ENCODE measurements at places on chromosomes 16 and 17.

DNA sequence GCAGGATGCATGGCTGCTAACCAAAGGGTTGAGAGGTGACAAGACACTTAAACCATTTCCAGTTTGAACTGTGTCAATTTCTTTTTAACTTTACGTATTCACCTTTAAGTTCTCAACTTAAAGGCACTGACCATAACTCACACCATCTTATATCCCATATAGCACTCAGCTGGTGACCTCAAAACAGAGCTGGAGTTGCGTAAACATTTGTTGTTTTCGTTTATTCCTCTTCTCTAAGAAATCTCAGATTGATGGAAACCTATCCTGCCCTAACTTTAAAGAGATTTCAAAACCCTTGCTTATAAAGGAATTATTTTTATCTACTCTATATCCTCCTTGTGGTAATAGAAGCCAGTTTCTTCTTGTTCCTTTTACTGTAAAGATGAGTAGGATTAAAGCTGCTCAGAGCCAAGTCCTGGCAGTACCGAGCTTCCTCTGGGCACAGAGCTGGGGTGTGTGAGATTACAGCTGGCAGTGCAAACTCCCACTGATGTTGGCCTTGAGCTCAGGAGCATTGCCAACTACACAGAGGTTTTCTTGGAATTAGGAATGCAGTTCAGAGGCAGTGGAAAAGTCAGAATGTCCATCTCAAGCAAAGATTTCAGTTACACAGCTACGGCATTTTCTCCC is 1.3 kb downstream of the KCTD2 start:
- peak; percentile 71 for DNase-seq

DNA sequence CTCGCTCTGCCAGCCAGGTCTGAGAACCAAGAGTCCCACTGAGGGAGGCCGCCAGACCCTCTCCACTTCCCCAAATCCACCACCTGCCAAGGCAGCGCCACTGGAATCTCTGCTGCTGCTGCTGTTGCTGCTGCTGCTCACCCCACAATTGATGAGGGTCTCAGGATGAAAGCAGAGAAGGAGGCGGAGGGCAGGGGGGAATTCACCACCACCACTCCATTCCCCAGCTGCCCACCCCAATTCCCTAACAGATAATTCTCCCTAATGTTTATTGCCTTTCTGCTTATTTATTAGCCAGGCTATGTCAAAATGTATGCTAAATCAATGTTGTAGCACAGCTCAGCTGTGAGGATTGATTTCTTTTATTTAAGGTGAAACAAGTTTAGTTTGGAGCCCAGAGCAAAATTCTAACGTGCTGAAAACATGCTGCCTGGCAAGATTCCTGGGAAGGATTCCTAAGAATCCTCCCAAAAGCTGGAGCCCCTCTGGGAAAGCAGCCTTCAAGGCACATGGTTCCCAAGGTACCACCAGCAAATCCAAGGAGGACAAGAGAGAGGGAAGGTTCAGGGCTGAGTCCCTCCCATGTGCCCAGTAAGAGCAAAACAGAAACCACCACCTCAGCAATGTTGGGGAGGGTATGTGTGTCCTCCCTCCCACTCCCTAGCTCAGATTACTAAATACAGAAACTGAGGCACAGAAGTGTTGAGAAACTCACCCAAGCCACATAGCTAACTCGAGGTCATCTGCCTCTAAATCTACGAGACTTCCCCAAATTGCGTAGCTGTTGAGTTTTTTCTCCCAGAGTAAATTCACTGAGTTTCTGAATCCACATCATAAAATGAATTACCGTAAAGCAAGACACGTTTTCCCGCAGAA is 12.2 kb upstream of the CDH5 start:
- DNase-seq: no peak

DNA sequence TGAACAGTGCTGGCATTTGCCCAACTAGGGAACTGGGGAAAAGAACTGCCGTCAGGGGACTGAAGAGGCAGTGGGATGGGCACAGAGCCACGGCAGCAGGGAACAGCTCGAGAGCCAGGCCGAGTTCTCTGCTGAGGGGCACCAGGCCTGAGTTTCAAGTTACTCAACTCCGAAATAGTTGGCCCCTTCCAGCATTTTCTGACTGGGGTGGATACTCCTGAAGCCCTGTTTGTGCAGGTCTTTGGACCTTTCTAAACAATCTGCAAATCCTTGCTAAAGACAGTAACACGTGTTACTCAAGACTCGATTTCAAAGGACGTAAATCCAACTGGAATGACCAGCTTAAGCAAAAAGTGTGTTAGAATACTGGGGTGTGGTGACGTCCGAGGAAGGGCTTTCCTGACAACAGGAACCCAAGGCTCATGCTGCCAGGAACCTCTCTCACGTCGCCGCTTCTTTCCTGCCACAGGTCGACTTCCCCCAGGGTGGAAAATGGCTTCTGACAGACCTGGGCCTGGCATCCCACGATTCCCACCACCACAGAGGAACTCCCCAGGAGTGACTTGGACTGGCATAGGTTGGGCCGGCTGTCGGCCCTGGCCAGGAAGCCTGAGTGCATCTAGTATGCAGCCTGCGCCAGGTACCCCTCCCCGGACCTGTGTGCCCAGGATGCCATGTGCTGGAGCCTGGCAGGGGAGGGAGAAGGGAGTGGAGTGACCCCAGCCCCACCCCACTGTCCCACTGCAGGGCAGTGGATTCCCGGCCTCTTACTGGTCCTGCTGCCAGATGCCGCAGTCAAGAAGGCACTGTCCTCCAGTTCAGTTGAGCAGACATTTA is 71.9 kb downstream of the N4BP1 start:
- peak; percentile 64 for DNase-seq

- DNase-seq: peak; percentile 82
Observed at GRCh38 chr17:34997355-34997862, 17.1 kb downstream of the LIG3 start.

DNA sequence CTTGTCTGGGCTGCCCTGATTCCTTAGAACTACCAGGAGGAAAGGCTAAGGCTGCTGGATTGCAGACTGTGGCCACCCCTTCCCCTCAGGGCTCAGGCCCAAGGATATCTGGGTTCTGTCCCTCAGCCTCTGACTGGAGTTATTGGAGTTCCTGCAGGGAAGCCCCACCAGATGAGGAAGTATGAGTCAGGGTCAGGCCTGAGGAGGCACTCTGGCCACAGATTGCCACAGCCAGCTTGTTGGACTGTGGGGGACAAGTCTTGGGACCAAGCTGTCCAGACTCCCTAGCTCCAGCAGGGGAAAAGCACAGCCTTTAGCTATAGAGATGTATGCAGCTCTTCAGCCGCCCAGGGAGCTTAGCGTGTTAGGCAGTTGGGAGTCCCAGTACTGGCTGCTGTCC is 381.9 kb upstream of the TOM1L1 start:
- DNase-seq: no peak

- no peak for DNase-seq
Observed at GRCh38 chr17:50884439-50885311, 18.5 kb upstream of the TOB1 start.

- no peak for DNase-seq
Observed at GRCh38 chr17:65061646-65062045, 5.1 kb upstream of the GNA13 start.

DNA sequence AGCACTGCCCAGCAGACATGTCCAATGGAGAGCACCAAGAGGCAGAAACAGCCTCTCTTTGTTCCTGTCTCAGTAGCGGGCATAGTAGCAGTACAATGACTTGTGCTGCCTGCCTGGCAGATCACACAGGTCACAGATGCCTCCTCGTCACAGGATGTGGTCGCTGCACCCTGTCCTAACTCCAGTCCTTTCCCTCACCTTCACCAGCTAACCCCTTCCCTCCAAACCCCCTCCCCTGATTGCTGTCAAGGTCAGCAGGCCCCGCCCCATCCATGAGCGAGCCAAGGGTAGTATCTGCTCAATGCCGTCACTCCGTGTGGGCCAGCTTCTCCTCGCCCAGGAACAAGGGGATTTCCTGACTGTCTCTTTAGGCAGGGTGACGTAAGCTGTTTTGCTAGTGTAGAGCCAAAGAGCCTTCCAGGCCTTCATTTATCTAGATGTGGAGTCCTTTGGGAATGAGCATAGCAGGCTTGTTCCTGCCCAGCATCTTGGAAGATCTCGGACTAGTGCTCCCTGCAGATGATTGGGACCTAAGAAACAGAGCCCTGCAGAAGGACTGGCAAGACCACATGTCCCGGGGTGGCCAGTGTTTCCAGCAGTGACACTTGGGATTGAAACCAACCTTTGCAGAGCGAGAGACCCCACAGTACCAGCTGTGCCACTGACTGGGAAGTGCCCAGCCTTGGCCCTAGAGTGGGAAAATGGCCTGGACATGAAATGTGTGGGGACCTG is 75.9 kb upstream of the TNRC6C start:
- peak; percentile 68 for DNase-seq

DNA sequence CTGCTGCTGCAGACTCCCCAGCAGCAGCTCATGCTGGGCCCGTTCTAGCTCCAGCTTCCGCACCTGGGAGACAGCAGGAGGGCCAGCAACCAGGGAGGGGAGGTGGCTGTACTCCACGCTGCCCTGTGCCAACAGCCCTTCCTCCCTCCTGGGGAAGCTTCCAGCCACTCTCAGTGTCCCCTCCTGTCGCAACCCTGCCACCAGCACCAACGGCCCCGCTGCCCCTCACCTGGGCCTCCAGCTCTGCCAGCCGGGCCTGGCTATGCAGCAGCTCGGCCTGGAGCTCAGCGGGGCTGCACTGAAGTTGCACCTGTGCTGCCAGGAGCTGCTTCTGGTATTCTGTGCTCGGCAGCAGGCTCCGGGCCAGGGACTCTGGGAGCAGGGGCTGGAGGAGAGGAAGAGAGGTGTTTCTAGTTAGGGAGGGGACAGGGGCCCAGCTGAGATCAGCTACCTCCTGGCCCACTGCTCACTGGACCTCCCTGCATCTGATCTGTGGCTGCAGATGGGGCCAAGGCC is 15.4 kb upstream of the MRPL38 start:
- no peak for DNase-seq

GRCh38 chr16:29994600-29995323 is 655 bp downstream of the HIRIP3 start:
- DNase-seq: no peak

- DNase-seq: peak; percentile 65
Observed at GRCh38 chr16:10868596-10869469, 8.2 kb upstream of the CIITA start.

DNA sequence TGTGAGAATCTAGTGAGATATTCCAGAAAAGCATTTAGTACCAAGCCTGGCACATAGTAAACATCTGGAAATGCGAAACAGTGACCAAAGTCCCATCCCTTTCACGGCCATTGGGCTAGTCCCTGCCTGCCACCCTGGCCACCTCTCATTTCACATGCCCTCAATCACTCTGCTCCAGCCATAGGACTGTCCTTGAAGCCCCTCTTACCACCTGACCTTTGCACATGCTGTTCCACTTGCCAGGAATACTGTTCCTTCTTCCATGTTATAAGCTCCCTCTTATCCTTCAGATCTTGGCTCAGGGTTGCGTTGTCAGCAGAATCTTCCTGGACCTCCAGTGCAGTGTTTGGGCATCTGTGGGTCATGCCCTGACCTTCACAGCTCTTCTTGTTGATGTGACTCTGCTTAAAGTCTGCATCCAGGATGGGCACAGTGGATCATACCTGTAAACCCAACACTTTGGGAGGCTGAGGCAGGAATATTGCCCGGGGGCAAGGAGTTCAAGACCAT is 2.1 kb downstream of the MYO15A start:
- DNase-seq: no peak

GRCh38 chr16:29820271-29820701 is at the start of gene MVP:
Gene MVP (plus strand): TSS chr16:29820462. CDS start chr16:29830550, 10,088 bp downstream.
- peak; percentile 79 for DNase-seq

- no peak for DNase-seq
Observed at GRCh38 chr16:88437367-88437964, 15.6 kb upstream of the ZFPM1 start.

DNA sequence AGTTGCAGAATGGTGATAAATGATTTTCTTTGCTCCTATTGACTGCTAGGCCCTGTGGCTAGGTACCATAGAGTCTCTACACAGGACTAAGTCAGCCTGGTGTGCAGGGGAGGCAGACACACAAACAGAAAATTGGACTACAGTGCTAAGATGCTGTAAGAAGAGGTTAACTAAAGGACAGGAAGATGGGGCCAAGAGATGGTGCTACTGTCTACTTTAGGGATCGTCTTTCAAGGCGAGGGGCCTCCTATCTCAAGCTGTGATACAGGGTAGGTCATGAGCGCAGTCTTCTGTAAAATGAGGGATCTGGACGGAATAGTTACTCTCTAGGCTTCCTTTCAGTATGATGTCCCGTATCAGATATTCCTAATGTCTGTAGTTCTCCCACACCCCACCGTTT is 817 bp downstream of the NME1 start:
- DNase-seq: peak; percentile 28

DNA sequence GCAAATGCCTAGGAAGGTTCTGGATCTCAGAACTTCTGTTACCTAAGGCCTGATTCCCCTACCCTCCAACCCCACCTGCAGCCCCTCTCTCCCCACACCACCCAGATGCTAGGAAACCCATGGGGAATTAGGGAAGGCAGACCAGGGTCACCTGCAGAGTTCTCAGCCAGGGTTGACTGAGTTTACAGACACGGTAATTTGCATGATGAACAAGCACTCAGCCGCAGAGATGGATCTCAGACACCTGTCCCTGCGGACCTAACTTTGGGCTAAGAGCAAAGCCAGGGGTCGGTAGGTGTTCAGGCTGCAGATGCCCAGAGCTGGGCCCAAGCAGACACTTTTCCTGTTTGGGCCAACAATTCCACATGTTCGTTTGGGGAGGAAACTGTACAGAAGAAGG is 2.9 kb downstream of the ABI3 start:
- no peak for DNase-seq

DNA sequence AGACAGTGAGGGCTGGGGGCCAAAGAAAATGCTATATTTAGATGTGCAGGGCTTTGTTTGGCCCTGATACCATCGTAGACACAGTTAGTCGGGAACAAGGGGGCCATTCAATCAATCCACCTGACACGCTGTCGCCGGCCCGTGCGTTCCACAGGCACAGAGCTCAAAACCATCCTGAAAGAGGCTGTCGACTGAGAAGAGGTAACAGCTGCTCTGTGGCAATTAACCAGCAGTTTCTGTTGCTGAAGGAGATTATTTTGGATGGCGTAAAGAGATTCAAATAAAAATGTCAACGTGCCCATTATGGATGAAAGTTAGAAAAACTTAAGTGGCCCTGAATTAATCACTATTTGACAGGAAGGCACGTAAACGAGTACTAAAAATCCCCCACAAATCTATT is 276.2 kb upstream of the IRX5 start:
- peak; percentile 42 for DNase-seq

DNA sequence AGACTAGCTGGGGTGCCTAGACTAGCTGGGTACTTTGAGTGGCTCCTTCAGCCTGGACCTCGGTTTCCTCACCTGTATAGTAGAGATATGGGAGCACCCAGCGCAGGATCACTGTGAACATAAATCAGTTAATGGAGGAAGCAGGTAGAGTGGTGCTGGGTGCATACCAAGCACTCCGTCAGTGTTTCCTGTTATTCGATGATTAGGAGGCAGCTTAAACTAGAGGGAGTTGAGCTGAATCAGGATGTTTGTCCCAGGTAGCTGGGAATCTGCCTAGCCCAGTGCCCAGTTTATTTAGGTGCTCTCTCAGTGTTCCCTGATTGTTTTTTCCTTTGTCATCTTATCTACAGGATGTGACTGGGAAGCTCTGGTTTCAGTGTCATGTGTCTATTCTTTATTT is 8.4 kb upstream of the TMEM235 start:
- no peak for DNase-seq
